ENCODE measurements at places on chromosomes 12 and 14. TPM values are rescaled to one million over a fixed set of nuclear protein-coding genes. Genes with fewer than 3 reads are reported as not detected.

- no peaks in the 10 kb centered on the region for H3K36me3 ChIP-seq
- no peaks in the 10 kb centered on the region for H3K27me3 ChIP-seq
- DNase-seq, result no peak
- H3K4me3 ChIP-seq, result no peak overlapping the region
- no peak overlapping the region for H3K27ac ChIP-seq
Observed at GRCh38 chr12:27179400-27180214, 64.5 kb upstream of the STK38L start.

GRCh38 chr14:29937116-29937515 lies 9.5 kb upstream of the PRKD1 start:
- no peaks in the 10 kb centered on the region for H3K36me3 ChIP-seq
- DNase-seq, result no peak
- no peak overlapping the region for H3K4me3 ChIP-seq
- no peaks in the 10 kb centered on the region for H3K4me1 ChIP-seq
- H3K27ac ChIP-seq, result no peak overlapping the region
- no peaks in the 10 kb centered on the region for H3K27me3 ChIP-seq

DNA sequence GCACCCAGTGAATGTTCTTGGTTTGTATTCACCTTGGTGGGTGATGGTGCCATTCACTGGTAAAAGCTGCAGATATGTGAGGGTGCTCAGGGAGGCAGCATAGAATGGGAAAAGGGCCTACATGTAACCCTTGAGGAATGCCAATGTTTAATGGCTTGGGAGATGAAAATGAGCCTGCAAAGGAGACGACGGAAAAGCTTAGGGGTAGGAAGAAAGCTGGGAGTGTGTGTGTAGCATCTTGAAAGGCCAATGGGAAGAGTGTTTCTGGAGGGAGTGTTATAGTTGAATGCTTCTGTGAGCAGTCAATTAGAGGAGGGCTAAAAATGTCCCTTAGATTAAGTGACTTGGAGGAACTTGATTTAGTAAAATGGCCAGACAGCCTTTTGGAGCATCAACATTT lies 24.9 kb downstream of the PPM1A start:
- no peaks in the 10 kb centered on the region for H3K27me3 ChIP-seq
- DNase-seq, result no peak

GRCh38 chr14:51521764-51522163 lies 129.9 kb upstream of the FRMD6 start:
- H3K27me3 ChIP-seq, result peaks cover 3% of the 10 kb centered on the region
- no peak overlapping the region for H3K4me3 ChIP-seq
- no peaks in the 10 kb centered on the region for H3K36me3 ChIP-seq

GRCh38 chr12:4139191-4139590 lies 134.4 kb upstream of the CCND2 start:
- no peaks in the 10 kb centered on the region for H3K36me3 ChIP-seq
- H3K4me1 ChIP-seq, result peaks cover 41% of the 10 kb centered on the region
- H3K4me3 ChIP-seq, result no peak overlapping the region
- DNase-seq, result no peak

The SPRYD4 gene
- 5.5 TPM for total RNA-seq

The RERGL gene
- total RNA-seq, result not detected

The ASCL4 gene
- not detected for total RNA-seq

- DNase-seq, result no peak
- no peak overlapping the region for H3K4me3 ChIP-seq
- H3K27me3 ChIP-seq, result peaks cover 21% of the 10 kb centered on the region
- no peaks in the 10 kb centered on the region for H3K4me1 ChIP-seq
- no peak overlapping the region for H3K27ac ChIP-seq
- no peaks in the 10 kb centered on the region for H3K36me3 ChIP-seq
Observed at GRCh38 chr12:31586728-31587127, 4.2 kb downstream of the DENND5B start.

Data from T-cell (primary cell).